ENCODE measurements at places on chromosomes 1 and 21.

- no peak for DNase-seq
These were observed 7.7 kb downstream of the ARHGEF2 start for GRCh38 chr1:155970531-155971167.

GRCh38 chr1:22884806-22885530 lies 87.7 kb downstream of the LACTBL1 start:
- DNase-seq = no peak

DNA sequence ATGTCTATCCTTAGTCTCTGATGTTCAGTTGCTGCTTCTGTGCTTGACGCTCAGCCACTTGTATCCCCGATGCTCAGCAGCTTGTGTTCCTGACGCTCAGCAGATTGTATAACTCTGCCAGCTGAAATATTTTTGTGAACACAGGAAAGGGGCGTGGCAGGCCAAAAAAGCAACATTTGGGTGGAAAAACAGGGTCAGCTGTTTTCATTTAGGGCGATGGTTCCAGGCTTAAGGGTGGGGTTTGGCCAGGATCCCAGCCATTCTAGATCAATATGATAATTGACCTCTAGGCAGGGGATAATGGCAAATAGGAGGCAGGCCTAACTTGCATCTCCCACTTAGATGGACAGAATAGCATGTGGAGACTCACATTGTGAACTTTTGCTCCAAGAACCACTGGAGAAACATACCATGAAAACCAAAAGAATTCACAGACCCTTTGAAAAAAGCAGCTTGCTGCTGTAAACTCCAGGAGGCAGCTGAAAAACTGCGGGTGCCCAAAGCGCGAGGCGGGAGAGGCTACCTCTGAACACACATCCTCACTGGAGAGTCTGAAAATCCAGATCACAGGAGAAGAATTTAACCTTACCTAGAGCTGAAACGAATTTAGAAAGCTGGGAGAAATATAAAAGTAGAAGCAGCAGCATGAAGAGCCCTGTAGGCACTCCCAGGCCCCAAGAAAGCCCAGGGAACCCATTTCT lies 58.3 kb downstream of the ZNF648 start:
- DNase-seq = no peak

GRCh38 chr1:174965362-174966007 lies 34.3 kb upstream of the CACYBP start:
- no peak for DNase-seq

GRCh38 chr1:94550396-94550795 lies 8.8 kb upstream of the F3 start:
- DNase-seq = no peak

DNA sequence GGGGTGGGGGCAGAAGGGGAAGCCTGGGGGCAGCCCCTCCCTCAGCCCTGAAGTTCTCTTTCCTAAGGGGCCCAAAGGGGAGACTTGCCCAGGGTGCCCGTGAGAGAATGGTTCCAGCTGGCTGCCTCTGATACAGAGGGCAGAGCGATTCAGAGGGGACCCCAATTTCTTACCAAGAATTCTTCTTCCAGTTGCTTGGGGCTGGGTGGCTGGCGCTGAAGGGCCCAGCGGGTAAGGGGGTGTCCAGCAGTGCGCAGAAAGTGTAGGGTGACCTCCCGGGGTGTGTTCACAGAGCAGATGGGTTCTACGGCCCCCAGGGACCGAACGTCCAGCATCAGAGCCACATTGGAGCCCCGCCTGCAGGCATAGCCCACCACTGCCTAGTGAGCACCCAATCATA lies 2.5 kb downstream of the PTPN7 start:
- DNase-seq = no peak
